ENCODE measurements at places on chromosomes 12 and 14.

GRCh38 chr14:44040561-44040960 lies 466.5 kb downstream of the FSCB start:
- DNase-seq, result no peak

- no peak for DNase-seq
These were observed 113.7 kb downstream of the DUSP6 start for GRCh38 chr12:89238593-89238992.

DNA sequence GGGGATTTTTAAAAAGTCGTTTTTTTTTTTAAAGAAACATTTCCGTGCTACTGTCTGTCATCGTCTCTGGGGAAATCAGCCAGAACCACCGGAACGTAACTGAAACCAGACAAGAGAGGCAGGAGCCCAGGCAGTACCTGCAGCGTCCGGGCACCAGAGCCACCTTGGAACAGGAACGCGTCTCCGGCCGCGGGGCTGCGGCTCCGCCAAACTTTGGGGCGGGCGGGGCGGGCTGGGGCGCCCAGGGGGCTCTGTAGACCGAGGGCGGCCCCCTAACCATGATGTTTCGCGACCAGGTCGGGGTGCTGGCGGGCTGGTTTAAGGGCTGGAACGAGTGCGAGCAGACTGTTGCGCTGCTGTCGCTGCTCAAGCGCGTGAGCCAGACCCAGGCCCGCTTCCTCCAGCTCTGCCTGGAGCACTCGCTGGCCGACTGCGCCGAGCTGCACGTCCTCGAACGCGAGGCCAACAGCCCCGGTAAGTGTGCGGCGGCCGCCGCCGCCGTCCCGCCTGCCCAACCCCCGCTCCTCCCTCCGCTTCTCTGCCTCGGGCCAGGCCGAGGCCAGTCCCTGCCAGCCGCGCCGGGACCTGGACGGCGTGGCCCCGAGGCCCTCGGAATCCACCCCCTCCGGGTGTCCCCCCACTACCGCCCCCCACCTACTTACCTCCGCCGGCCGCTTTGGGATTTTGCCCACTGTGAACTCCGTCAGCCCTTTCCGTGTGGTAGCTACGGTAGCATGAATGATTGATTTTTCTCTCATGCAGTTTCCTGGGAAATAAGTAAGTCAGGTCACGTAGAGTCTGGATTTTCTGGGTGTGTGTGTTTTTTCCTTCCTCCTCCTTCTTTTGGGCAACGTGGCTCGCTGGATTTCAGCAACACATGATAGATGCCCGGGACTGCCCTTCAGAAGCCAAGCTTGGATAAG lies 972 bp downstream of the SAMD4A start:
- no peak for DNase-seq

DNA sequence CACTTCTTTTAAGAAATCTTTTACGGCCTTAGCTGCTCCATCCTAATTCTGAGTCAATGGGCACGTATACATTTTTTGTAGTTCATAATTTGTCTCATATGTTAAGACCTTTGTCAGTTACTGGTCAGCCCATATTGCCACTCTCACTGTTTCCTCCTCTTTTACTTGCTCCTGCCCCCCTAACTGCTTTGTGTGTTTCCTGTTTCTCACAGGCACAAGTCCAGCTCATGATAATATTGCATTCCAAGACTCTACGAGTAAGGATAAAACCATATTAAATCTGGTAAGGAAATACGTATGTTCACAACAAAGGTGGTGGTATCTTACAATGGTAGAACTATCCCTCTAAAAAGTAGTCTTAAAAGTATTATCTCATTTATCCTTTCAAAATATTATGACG lies 111.7 kb downstream of the DNAI7 start:
- DNase-seq, result no peak

GRCh38 chr14:77260199-77260598 lies 10.8 kb downstream of the NGB start:
- DNase-seq, result no peak

- no peak for DNase-seq
These were observed 1.2 kb downstream of the DYRK2 start for GRCh38 chr12:67649570-67650387.

DNA sequence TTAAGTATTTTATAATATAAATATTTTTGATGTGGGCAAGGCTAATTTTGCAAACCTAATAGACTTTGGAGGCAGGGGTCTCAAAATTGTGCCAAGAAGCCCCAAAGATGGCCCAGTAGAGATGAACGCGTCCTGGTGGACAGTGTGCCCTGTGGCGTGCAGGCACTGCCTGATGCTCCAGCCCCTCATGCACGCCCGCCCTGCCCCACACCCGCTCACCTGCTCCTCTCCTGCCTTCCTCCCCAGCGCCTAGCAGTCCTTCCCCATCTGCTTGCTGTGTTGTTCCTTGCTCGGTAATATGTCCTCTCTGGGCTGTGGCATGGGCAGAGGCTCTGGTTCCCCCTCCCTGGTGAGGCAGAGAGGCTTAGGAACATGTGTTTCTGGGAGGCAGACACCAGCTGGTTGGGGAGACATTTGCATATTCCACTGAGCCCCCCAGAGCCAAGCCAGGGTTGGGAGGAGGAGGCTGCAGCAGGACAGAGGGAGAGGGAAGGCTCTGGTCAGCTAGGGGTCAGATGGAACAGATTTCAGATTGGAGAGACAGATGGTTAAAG lies 46.8 kb upstream of the GPATCH2L start:
- DNase-seq, result no peak

- DNase-seq, result no peak
These were observed 4.8 kb downstream of the MYH7 start for GRCh38 chr14:23430723-23431085.

- DNase-seq, result no peak
These were observed 41.3 kb downstream of the RESF1 start for GRCh38 chr12:32000373-32001005.

DNA sequence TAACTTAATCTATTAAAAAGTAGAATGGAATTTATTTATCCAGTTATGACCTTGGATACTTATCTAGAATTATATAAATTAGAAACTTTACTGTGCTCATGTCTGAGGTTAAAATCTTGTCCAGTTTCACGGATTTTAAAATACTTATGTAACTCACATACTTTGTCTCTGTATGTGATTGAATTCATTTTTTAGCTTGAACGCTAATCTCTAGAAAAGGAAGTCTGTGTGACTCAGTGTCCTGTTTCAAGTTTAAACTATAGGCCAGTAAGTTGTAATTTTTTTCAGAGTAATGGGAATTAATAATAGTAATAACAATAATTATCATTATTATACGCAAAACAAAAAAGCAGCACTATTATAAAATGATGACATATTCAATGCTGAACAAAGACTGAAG lies 168.6 kb downstream of the CPNE8 start:
- no peak for DNase-seq

- DNase-seq, result no peak
These were observed 113.5 kb upstream of the VASH1 start for GRCh38 chr14:76647697-76648298.

- no peak for DNase-seq
These were observed 86.4 kb downstream of the EML1 start for GRCh38 chr14:99879401-99880295.

DNA sequence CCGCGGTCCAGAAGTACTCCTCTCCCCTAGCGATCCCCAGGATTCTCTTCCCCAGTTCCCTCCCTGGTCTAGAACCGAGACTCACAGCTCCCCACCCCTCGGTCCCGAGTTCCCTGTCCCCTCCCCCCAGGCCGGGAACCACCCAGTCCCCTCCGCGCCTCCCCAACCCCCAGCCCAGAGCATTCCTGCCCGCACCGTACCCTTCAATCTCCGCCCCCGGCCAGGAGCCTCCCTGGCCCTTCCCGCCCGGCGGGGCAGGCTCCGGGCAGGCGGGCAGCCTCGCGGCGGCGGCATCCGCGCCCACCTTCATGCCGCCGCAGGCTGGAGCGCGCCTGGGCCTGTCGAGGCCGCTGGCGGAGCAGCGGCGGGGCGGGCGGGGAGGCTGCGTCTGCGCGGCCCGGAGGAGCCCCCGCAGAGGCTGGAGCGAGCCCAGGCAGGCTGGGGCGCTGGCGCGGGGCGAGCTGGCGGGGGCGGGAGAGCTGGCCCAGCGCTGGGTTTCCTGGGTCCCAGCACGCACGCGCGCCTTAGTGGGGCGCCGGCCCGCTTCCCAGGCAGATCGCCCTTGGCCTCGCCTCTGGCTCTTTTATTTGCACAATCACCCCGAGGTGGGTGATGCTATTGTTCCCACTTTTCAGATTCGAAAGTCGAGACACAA lies 22.2 kb upstream of the GPR132 start:
- no peak for DNase-seq

DNA sequence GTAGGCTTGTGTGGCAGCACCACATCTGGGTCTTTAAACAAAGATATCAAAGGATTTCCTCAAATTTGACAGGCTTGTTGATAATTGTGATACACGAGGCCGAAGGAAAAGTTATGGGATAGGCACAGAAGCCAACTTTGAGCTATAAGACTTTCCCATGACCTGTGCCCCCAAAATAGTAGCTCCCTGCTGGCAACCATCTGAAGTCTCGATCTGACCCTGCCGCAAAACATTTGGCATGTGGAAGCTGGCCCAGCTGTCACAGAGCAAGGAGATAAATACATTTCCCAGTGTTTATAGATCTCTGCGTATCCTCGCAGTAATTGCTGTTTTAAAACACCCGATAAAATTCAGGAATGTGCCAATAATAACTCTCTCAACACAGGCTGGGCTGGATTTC lies 26.4 kb upstream of the RGS6 start:
- no peak for DNase-seq
